ENCODE measurements at places on chromosomes 6 and 20. TPM values are rescaled to one million over a fixed set of nuclear protein-coding genes. Genes with fewer than 3 reads are reported as not detected.

The NMBR gene
- not detected for total RNA-seq

The FAM83B gene
- 2.0 TPM for total RNA-seq

The BHLHE23 gene
- total RNA-seq = not detected

The R3HDML gene
- total RNA-seq = 2.0 TPM

The IYD gene
- total RNA-seq = 1.3 TPM

The ANKRD66 gene
- total RNA-seq = not detected

The SLC22A1 gene
- total RNA-seq = 2.7 TPM

The ASIP gene
- 0.79 TPM for total RNA-seq

The DEF6 gene
- 21.9 TPM for total RNA-seq

The KCNK15 gene
- 3.1 TPM for total RNA-seq

The DACT2 gene
- 1.6 TPM for total RNA-seq

The PKHD1 gene
- 0.29 TPM for total RNA-seq

The DLL1 gene
- 6.3 TPM for total RNA-seq

The RNGTT gene
- total RNA-seq = 12.1 TPM

The PRND gene
- not detected for total RNA-seq

The FAM83D gene
- total RNA-seq = 8.5 TPM

The TULP4 gene
- total RNA-seq = 86.8 TPM

The BPI gene
- 0.35 TPM for total RNA-seq

The VSTM2L gene
- 30.1 TPM for total RNA-seq

The ACTL10 gene
- total RNA-seq = 1.2 TPM

The TGM3 gene
- total RNA-seq = not detected

The ECT2L gene
- 3.1 TPM for total RNA-seq

The ABHD16B gene
- not detected for total RNA-seq

The MOCS1 gene
- 18.0 TPM for total RNA-seq

The SIGLEC1 gene
- 45.8 TPM for total RNA-seq

The MACROD2 gene
- 21.3 TPM for total RNA-seq

The CDH4 gene
- 0.24 TPM for total RNA-seq

The MAP3K7 gene
- 20.6 TPM for total RNA-seq

The GNMT gene
- 1.0 TPM for total RNA-seq

The SRMS gene
- total RNA-seq = not detected

The TTI1 gene
- 16.9 TPM for total RNA-seq

The PIGT gene
- 85.7 TPM for total RNA-seq

The GGTLC1 gene
- total RNA-seq = 6.1 TPM

The COX7A2 gene
- 322 TPM for total RNA-seq

The MAVS gene
- total RNA-seq = 37.3 TPM

The HLA-DRB1 gene
- total RNA-seq = 418 TPM

The ADGRB3 gene
- 2.0 TPM for total RNA-seq

The FAM209B gene
- total RNA-seq = not detected

The CD93 gene
- 71.2 TPM for total RNA-seq

The TXLNB gene
- total RNA-seq = 0.55 TPM

The MDC1 gene
- 28.2 TPM for total RNA-seq

The NEDD9 gene
- 101 TPM for total RNA-seq

The NKAPL gene
- 1.5 TPM for total RNA-seq

The NKX2-4 gene
- total RNA-seq = not detected

The PTPN1 gene
- total RNA-seq = 70.7 TPM

The RNF217 gene
- total RNA-seq = 17.2 TPM

The PNPLA1 gene
- total RNA-seq = 2.0 TPM

The TBX18 gene
- total RNA-seq = 0.60 TPM

The AKAP12 gene
- total RNA-seq = 29.1 TPM

The TP53TG5 gene
- 0.44 TPM for total RNA-seq

The BEND3 gene
- total RNA-seq = 3.8 TPM

The GSS gene
- total RNA-seq = 49.4 TPM

The TEAD3 gene
- total RNA-seq = 18.1 TPM

The SEL1L2 gene
- total RNA-seq = not detected

The HLA-DPB1 gene
- 326 TPM for total RNA-seq

The EDN1 gene
- total RNA-seq = 21.7 TPM

The SPTLC3 gene
- total RNA-seq = 25.0 TPM

The KIF6 gene
- total RNA-seq = 0.93 TPM
